IMR-90 (cell line): ENCODE measurements at places on chromosomes 13 and 19. TPM values are rescaled to one million over a fixed set of nuclear protein-coding genes. Genes with fewer than 3 reads are reported as not detected.

The CATSPERD gene
- total RNA-seq = not detected in 2 replicates

The FFAR3 gene
- total RNA-seq = not detected in 2 replicates

The SPC24 gene
- 68.3 and 97.5 TPM in 2 replicates for total RNA-seq

The CERS1 gene
- total RNA-seq = 0.56 and 0.90 TPM in 2 replicates

The SLC15A1 gene
- not detected in 2 replicates for total RNA-seq

The PLIN5 gene
- total RNA-seq = not detected in 2 replicates

The OLFM4 gene
- not detected in 2 replicates for total RNA-seq

The ERICH4 gene
- not detected in 2 replicates for total RNA-seq

The PAK4 gene
- total RNA-seq = 2.0 and 2.8 TPM in 2 replicates

The PABPC3 gene
- total RNA-seq = under 0.01 and 0.18 TPM in 2 replicates

The GIPR gene
- total RNA-seq = 0.18 and 0.28 TPM in 2 replicates
